Activated CD4-positive, alpha-beta T cell treated with anti-CD3 and anti-CD28 coated beads, Interleukin-2, amount 50 U/mL, for 16 hours (primary cell): ENCODE measurements at places on chromosomes 16 and 17.

DNA sequence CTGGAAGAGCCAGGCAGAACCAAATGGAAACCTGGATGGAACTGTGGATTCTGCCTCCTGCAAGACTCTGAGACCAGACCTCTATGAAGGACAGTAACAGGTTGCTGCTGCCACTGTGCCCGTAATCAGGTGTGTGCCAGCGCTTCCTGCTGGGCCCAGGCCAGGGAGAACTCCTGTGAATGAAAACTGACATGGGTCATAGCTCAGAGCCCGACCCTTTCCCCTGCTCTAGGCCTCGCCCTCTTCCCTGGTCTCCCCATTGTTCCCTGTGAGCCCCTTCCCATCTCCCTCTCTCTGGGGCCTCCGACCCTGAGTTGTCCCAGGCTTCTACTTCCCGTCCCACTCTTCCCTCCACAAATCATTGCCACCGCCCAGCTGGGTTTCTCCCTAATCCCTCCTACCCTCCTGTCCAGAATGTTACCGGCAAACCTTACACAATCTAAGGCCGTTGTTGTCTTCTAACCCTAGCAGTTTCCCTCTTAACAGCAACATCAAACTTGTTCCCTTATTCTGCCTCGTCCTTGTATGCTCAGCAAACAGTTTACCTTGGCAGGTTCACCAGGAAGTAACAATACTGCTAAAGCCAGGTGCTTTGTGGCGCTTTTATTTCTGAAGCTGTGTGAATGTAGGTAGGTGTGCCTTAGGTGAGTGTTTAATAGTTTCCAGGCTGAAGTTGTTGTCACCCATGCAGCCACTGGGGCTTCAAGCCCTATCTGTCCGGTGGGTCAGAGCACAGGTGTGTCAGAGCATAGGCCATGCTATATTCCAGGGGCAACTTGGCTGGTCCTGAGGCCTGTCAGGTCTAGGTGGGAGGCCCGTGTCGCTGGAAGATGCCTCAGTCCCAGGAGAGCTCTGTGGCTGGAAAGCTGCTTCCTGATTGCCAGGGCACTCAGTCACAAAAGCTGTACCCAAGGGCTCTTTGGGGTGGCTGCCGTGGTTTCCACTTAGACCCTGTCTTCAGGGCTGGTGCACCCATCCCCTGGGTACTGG lies 32.0 kb downstream of the SMPD3 start:
- DNase-seq, result no peak

DNA sequence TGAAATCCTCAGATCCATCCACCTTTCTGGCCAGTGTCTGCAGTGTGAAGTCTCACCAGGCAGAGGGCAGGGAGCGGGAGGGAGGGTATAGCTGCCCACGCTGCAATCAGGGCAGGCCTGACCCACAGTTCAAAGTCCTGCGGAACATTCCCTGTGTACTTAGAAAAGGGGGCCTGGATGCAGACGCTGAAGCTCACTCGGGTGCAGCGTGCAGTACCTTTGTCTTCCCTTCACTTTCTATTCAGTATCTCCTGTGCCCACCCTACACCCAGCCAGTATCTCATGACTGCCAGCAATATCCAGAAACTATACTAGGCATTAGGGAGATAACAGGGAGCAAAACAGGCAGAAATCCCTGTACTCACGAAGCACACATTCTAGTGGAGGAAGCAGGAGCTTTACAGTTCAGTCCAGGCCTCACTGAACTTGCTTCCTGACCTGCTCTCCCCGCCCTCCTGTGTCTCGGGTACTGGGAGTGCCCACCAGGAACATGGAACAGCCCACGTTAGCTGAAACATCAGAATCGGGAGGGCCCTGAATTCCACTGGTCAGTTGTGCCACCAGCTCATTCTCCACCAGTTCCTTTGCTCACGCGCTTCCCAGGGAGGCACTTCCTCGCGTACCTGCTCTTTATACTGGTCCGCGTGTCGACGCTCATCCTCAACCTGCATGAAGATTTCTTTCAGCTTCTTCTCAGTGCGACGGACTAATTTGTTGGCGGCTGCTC lies 42.2 kb downstream of the NDEL1 start:
- DNase-seq, result no peak

DNA sequence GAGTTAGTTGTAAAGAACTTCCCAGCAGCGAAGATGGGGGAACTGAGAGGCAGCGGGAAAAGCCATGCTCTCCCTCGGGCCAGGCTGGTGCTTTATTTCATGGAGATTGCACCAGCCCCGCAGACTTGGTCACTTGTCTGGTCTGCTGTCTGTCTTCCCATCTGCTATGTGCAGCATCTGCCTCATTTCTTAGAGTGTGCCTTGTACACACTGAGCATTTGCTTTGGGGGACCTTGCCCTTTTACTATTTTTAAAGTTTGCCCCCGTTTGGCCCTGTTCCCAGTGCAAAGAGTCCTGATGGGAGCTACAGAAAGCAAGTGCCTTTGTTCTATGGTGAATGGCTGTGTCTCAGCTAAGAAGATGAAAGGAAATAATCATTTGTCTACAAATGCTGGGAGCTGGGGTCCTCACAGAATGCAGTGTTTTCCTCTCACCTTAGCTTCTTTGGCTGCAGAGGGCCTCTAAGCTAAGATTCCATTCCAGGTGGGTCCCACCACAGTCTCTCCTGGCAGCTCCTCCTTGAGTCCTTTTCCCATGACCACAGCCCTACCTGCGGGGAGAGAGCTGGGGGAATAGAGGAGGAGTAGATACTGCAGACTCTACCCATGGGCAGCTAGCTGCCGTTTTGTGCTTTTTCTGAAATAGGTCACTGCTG lies 25.1 kb upstream of the CNOT1 start:
- no peak for DNase-seq

- DNase-seq, result no peak
These were observed 193.9 kb downstream of the IRF8 start for GRCh38 chr16:86092586-86093480.

DNA sequence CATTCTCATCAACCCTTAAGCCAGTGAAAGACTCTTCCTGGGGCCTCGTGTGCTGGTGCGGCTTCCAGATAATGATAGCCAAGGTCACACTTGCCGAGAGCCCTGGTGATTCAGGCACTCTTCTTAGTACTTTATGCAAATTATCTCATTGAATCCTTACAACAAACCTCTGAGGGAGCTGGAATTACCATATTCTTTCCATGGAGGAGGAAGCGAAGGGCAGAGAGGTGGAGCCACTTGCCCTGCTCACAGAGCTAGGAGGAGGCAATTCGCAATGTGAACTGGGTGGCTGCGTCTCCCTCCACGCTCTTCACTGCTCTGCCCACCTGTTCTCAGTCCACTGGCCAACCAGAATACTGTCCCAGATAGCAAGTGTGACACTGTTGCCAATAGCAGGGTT lies 409.7 kb downstream of the SNX29 start:
- DNase-seq, result no peak
